ENCODE measurements at places on chromosomes 12 and 14.

DNA sequence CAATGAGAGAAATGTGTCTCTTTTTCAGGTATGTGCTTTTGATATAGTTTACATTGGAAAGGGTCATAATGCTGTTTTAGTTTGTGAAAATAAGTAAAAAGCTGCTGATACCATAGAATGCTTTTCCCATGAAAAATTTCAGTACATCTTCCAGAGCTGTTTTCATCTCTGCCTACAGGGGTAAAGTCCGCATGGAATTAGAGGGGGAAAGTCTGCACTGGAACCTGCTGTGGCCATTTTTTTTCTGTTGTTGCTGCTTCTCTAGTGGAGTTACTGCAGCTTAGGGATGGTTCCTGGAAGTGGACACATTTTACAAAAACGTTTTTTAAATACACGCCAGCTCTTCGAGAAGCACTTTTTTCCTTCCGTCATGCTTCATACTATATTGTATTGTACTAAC lies 81.3 kb downstream of the VEZT start:
- no peak for DNase-seq

- DNase-seq, result no peak
These were observed 69.3 kb upstream of the C14orf180 start for GRCh38 chr14:104510216-104510615.

- DNase-seq, result no peak
These were observed 132.8 kb downstream of the DACT1 start for GRCh38 chr14:58770491-58770982.

- peak; percentile 73 for DNase-seq
These were observed 10.2 kb upstream of the RNASE10 start for GRCh38 chr14:20494935-20495766.

DNA sequence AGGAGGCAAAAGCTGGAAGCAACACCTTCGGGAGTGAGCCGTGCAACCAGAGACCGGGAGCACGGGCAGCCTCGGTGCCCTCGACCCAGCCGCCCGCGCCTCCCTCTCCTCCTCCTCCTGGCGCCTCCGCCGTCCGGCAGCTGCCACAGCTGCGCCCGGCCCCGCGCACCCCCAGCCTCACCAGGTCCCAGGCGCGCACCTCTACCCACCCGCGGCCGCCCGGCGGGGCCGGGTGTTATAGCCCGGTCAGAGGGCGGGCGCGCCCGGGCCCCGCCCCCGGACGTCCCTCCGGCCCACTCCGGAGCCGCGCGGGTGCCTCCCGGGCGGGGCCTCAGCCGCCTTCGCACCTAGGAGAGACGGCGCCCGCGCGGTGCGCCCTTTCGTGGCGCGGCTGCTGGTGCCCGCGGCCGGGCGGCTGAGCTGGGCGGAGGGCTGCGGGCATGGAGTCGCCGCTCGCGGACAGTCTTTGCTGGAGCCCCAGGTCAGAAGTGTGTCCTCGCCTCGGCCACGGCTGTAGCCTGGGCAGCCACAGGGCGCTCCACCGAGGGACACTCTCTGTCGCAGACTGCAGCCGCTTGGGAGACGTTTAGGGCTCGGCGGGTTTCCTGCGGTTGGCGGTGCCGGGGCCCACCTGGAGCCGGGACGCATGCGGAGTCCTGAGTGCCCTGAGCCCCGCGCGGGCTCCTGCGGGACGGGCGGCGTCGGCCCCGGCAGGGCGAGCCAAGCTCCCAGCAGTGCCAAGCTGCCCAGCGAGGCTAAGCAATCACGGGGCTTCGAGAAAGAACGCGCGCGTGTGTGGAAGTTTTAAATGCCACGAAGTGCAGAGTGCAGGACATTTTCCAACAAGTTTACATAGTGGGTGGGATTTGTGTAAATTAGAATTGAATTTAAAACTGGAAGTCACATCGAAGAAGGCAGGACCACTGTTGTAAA lies at the start of gene CPM:
Gene CPM (minus strand): TSS at position 211 of the 933 bp plus-strand sequence. CDS start 334 bp downstream, outside the sequence.
- DNase-seq, result peak; percentile 31

GRCh38 chr14:34649344-34649743 lies 19.4 kb upstream of the SNX6 start:
- DNase-seq, result peak; percentile 69
